ENCODE measurements at places on chromosomes 13 and 19.
A peak's percentile ranks its signal among the peaks of the same experiment; 100 is the strongest.

DNA sequence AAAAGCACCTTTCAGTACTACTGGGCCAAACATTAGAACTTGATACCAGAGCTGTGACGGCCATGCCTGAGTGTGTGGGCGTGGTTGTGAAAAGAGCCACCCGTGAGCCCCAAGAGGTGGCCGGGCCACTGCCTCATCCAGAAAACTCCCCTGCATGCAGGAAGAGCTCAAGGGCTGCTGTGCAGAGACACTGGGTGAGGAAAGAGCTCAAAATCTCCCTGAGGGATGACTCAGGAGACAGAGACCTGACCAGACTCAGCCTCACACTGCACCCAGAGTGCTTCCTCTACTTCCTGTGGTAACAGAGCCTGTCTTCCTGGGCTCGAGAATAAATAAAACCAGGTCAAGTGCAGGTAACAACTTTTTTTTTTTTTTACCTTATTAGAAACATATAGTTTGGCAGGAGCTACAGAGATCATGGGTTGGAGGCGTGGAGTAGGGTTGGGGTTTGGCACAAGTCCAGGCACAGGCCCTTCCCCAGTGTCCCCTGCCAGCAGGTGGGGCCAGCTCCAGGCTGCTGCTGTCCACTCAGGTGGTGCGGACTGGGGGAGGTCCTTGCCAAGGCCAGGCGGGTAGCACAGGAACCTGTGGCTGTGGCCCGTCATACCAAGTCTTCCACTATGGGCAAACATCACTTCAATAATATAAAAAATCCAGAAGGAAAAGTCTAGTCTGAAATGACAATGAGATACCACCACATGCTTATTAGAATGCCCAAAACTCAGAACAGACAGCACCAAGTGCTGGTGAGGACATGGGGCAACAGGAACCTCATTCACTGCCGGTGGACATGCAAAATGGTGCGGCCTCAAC lies 25.5 kb downstream of the ELL start:
- peak; percentile 62 for DNase-seq

GRCh38 chr13:50248516-50249143 lies 233.4 kb downstream of the KCNRG start:
- DNase-seq = no peak

DNA sequence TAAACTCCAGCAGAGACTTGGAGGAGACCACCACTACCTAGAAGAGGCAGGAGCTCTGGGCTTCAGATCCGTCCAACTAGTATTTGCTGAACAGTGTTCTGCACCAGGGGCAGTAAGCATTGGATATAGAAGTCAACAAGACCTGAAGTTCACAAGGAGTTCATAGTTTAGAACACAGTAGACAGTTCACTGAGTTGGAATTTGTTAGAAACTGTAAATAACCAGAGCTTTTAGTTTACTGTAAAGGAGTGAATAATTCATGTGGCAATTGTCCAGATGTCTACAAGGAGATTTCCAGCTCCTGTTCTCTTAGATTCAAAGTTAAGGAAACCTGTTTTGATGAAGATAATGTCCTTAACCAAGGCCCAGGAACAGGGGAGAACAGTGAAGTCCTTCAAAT lies 128.9 kb downstream of the COG6 start:
- no peak for DNase-seq

GRCh38 chr19:48741129-48741999 lies 954 bp upstream of the RASIP1 start:
- DNase-seq = no peak

DNA sequence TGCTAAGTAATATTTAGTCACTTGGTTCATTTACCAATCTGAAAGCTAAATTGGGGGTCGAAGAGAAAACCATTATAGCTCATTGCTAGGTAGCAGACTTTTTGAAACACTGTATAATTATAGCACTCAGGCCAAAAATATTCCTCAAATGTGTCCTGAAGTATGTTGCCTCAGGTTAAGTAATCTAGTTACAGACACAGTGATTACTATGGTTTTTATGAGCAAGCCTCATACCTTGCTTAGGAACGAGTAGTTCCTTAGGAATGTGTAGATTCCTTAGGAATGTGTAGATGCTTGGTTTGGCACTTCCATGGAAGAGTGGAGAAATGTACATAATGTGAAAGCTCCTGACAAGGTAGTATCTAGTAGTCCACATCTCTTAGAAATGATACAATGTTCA lies 387.5 kb downstream of the LMO7 start:
- no peak for DNase-seq

DNA sequence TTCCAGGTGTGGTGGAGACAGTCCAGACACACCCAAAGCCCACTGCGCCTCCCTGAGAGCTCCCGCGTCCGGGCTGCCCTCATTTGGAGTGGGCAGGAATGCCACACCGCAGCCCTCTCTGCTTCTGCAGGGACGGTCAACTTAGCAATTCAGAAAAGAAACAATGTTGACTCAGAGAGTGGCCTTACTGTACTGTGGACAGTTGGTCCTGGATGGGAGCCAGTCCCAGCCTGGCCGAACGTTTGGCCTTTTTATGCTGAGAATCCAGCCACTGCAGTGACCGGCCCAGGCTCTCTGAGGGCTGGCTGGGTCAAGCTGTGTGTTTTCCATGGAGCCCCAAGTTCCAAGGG lies 7.2 kb downstream of the GAS6 start:
- DNase-seq = no peak

- DNase-seq = no peak
These were observed 34.8 kb upstream of the NDFIP2 start for GRCh38 chr13:79445968-79446645.

Measured in NCI-H510A treated with DMSO at 0.1 percent for 48 hours (cell line).